ENCODE measurements at places on chromosomes 5 and 9.

DNA sequence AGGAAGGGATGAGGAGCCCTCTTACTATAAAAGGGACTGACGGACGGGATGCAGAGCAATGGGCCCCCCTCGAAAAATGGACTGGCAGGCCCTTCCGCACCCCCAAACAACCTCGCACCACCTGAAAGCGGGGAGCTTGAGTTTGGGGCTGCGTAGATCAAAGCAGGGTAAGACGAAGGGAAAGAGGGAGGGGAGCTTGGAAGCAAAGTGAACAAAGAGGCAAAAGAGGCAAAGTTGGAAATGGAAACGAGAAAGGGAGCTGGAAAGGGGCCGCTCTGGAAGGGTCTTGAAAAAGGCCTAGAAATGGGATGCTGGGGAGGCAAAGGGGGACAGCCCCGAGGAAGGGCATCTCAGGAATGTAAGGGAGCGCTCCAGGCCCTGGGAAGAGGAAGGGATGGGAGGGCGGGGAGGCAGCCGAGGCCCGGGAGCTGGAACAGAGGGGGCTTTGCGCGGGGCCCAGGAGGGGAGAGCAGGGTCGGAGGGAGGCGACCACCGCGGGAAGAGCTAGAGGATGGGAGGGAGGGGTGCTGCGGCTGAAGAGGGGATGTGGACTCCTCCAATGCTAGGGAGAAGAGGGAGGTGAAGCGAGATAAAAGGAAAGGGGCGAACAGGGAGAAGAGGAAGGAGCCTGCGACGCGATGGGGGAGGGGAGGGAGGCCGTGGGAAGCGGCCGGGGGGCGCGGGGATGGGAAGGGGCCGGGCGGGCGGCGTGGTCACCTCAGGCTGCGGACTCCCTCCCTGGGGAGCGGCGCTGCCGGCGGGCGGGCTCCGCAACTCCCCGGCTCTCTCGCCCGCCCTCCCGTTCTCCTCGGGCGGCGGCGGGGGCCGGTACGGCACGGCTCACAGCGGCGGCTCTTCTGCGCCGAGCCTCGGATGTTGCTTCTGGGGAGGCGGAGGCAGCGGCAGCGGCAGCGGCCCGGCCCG lies 577 bp downstream of the RNF145 start:
- no peak for DNase-seq

- no peak for DNase-seq
These were observed 1785.9 kb upstream of the WWC1 start for GRCh38 chr5:166505544-166505943.

DNA sequence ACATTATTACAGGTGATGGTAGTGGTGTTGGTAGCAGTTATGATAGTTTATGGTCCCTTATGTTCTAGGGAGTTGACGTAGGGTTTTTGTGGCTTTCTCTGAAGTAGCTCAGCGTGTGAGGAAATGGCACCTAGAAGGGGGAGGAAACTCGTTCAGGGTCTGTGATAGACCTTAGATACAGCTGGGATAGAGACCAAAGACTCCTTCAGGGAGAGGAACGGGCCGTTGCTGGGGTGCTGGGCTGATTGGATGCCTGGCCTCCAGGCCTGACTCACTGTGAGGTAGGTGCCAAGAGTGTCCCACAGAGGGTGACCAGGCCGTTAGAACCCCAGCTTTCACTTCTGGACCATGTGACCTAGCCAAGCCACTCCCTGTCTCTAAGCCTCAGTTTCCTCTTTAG lies 96.6 kb downstream of the DAB2IP start:
- DNase-seq = no peak

GRCh38 chr5:172906436-172906835 lies 52.8 kb upstream of the RPL26L1 start:
- DNase-seq = no peak

GRCh38 chr5:69284203-69284602 lies 48.4 kb downstream of the CCDC125 start:
- no peak for DNase-seq

- no peak for DNase-seq
These were observed 25.4 kb downstream of the SLC1A3 start for GRCh38 chr5:36631620-36632362.

DNA sequence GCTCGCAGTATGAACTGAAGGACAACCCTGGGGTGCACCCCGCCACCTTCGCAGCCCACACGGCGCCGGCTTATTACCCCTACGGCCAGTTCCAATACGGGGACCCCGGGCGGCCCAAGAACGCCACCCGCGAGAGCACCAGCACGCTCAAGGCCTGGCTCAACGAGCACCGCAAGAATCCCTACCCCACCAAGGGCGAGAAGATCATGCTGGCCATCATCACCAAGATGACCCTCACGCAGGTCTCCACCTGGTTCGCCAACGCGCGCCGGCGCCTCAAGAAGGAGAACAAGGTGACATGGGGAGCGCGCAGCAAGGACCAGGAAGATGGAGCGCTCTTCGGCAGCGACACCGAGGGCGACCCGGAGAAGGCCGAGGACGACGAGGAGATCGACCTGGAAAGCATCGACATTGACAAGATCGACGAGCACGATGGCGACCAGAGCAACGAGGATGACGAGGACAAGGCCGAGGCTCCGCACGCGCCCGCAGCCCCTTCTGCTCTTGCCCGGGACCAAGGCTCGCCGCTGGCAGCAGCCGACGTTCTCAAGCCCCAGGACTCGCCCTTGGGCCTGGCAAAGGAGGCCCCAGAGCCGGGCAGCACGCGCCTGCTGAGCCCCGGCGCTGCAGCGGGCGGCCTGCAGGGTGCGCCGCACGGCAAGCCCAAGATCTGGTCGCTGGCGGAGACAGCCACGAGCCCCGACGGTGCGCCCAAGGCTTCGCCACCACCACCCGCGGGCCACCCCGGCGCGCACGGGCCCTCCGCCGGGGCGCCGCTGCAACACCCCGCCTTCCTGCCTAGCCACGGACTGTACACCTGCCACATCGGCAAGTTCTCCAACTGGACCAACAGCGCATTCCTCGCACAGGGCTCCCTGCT lies 3.8 kb downstream of the IRX1 start:
- no peak for DNase-seq

DNA sequence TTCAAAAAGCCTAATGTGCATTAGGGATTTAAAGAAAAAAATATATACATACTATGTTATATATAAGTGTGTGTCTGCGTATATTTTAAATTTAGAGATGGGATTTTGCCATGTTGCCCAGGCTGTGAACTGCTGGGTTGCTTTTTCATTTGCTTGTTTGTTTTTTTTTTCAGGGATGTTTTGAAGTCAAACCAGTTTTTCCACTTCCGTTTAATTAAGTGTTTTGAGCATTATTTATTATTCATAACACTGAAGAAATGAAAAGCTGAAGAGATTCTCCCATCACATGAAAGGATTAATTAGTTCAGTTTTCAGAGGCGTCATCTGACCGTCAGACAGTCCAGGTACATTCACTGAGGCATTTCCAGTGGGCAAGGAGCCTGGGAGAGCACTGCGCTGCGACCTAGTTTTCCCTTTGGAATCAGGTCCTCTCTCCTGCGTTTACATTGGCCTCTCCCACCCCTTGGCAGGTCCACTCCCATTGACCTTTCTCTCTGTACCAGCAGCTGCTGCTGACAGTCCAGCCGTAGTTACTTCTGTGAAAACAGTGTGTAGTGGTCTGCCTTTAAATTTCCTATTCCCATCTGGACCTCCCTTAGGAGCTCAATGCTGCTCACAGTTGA lies 26.0 kb downstream of the ARRDC3 start:
- no peak for DNase-seq

- DNase-seq = no peak
These were observed 154.6 kb downstream of the TRIO start for GRCh38 chr5:14297697-14298096.

DNA sequence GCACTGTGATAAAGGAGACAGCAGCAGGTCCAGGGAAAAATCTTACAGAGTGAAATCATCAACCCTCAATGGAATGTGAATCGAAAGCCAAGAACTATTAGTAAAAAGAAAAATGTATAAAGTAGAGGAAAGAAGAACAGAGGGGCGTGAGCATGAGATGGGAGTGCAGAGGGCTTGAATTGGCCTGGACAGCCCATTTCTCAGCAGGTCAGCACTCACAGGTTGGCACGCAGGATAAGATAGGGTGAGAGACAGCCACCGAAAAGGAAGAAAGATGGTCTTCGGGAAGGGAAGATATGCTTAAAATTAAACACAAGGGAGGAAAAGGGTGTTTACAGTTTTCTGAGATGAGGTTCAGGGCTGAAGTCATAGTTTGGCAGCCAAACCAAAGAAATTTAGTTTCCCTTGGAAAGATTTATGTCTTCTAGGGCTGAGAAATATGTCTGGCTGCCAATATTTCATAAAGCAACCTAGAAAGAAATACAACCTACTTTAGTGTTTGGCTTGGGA lies 524.7 kb downstream of the SPATA31D1 start:
- DNase-seq = no peak

- no peak for DNase-seq
These were observed 30.7 kb upstream of the JADE2 start for GRCh38 chr5:134494780-134495179.

DNA sequence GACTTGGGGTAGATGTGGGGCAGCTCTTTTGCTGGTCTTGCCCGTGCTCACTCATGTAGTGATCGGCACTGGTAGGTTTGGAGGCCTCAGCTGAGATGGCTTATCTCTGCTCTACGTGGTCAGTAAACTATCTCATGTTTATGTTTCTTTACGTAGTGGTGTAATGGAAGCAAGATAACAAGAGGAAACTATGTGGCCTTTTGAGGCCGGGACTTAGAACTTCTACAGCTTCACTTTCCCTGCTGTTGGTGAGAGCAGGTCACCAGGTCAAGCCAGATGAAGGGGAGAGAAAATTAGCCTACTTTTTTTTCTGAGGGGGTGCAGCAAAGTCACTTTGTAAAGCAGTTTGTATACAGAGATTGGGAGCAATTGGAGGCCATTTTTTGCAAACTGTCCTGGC lies 8.5 kb downstream of the FOCAD start:
- no peak for DNase-seq

- DNase-seq = no peak
These were observed 126.3 kb downstream of the ATPSCKMT start for GRCh38 chr5:10123254-10123989.

DNA sequence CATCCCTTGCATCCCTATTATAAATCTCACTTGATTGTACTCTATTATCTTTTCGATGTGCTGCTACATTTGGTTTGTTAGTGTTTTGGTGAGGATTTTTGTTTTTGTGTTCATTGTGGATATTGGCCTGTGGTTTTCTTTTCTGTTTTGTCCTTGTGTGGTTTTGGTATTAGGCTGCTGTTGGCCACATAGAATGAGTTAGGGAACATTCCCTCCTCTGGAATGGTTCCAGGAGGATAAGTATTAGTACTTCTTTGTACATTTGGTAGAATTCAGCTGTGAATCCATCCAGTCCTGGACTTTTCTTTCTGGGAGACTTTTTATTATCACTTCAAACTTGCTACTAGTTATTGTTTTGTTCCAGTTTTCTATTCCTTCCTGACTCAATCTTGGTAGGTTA lies 287.2 kb downstream of the CWC27 start:
- no peak for DNase-seq

DNA sequence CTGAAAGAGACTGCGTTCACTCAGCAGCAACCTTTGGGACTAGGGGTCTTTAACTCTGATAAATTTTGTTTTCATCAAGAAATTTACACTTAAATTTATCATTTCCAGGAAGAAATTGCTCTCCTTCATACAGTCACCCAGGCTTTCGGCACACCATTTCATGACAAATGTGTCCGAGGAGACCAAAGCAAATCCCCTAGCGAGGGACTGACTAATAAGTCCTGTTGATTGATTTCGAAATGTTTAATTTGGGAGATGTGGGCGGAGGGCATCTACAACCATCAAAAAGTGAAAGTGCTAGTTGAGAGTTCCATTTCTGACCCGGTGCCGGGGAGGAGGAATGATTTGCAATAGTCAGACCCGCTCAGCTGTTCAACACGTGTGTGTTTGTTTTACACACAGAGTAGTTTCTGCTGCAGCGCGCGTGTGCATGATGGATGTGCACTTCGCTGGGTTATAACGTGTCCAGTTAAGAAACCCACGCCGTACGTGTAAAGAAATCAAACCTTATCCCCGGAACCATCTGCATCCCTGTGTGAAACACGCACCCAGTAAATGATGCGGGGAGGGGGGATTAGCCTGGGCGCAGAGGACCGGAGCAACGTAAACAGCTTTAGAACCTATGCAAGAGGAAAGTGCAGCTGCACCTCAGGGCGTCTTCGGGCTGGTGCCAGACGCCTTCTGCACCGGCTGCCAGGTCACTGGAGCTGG lies 845 bp upstream of the NR4A3 start:
- DNase-seq = peak; percentile 51

DNA sequence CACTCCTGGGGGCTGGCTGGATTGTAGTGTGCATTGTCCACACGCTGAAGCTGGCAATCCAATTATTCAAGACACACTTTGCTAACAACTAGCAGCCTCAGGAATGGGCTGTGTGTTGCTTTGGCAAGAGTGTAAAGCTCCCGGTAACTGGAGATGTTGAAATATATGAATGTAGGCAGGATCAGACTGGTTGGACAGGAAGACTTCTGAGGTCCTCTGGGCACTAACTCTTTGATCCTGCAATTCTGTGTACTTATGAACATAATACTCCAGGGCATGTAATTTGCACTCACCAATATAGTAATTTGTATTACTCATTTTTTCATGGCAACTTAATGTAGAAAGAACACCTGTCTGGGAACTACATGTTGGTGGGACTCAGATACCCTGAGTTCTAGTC lies 106.7 kb upstream of the SLC28A3 start:
- no peak for DNase-seq

GRCh38 chr9:3716415-3716814 lies 190.6 kb upstream of the RFX3 start:
- no peak for DNase-seq

GRCh38 chr5:153153086-153153485 lies 337.4 kb upstream of the GRIA1 start:
- DNase-seq = no peak

GRCh38 chr9:127451608-127451857 lies 223 bp downstream of the LRSAM1 start:
- no peak for DNase-seq

DNA sequence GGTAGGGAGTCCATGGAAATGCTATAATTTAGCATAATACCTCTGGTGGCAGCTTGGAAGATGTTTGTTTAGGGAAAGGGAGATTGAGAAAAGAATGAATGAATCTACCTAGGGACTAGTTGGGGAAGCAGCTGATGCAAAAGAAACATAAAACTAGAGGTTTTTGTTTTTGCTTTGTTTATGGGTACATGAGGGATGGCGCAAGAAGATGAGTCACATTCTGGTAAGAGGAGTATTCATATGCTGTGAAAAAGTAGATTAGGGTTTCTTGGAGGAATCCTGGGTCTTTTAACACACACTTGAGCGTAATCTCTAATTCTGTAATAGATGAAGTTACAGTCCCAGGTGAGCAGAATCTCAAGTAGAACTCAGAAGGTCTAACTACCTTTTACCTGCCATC lies 17.1 kb downstream of the C9orf43 start:
- DNase-seq = no peak

- DNase-seq = no peak
These were observed 206.1 kb downstream of the CHSY3 start for GRCh38 chr5:130110328-130110727.

DNA sequence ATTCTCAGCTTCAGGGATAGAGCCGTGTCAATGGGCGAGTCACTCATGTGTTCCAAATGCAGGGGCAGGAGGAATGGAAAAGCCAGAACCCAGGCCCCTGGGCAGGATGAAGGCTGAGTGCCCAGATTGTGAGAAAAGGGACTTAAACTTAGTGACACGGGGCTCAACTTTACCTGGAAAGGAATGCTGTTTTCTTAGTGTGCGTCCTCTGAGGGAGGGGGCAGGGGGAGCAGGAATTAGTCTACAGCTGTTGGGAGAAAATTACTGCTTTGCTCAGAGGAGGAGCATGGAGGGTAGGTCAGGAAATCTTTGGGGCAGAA lies 14.6 kb downstream of the HK3 start:
- no peak for DNase-seq

Data from right renal pelvis (tissue), 4 donors.